ENCODE measurements at places on chromosomes 13 and 19.

- DNase-seq: no peak
Observed at GRCh38 chr19:4198467-4199126, 16.1 kb downstream of the ANKRD24 start.

GRCh38 chr13:26048741-26049140 lies 3.1 kb downstream of the SHISA2 start:
- no peak for DNase-seq

DNA sequence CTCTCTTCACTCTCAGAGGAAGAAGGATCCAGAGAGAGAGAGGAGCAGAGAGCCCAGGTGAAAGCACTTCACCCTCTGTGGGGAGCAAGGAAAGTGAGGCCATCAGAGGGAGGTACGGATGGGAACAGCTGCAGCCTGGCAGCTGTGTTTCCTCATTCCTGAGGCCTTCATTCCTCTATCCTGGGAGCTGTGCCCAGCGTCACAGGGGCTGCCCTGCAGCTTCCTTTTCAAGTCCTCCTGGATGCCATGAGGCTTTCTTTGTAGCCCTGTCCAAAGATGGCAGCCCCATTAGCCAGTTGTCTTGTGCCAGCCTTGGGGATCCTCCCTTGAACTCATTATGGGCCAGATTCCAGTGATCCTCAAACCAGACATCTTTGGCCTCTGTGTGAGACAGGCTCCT lies 76.8 kb upstream of the PCDH8 start:
- DNase-seq: no peak

DNA sequence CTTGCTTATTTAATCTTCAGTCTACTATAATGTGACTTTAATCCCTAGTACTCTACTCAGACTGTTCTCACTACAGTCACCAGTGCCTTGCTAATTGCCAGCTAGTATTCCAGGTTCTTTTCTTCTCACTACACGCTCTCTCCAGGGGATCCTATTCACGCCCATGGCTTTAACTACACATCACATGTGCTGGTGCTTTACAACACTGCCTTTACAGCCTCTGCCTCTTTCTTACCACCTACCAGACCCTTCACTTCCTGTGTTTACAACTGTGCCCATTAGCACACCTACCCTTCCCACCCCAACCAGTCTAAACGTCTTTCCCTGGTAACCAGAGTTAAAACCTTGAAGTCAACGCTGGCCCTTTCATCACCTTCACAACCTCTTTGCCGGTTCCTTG lies 249.5 kb downstream of the DNAJC15 start:
- DNase-seq: no peak

GRCh38 chr19:55340784-55341147 lies 1.1 kb downstream of the KMT5C start:
- DNase-seq: peak; percentile 40
